ENCODE measurements at places on chromosomes 16 and 17.

- DNase-seq: no peak
Observed at GRCh38 chr17:32558326-32558955, 71.6 kb downstream of the CDK5R1 start.

DNA sequence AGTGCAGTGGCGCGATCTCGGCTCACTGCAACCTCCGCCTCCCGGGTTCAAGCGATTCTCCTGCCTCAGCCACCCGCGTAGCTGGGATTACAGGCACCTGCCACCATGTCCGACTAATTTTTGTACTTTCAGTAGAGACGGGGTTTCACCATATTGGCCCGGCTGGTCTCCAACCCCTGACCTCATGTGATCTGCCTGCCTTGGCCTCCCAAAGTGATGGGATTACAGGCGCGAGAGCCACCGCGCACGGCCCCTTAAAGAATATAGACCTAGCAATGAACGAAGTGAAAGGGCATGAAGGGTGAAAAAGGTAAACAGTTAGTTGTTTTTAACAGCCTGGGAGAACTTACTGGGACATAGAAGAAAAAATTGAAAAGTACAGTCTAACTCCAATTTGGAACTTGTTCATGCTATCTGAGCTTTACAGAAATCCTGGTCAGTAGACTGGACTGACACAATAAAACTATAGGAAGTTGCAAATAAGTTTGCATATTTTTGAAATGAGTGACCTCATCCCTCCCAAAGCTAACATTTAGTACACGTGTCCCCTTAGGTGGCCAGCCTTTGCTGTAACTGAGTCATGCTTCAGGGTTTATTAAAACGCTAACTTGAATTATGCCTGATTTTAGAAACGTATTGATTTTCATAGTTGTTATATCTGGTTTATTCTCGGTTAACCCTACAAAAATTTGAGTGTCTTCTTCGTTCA lies 1.8 kb downstream of the COG1 start:
- DNase-seq: peak; percentile 74

DNA sequence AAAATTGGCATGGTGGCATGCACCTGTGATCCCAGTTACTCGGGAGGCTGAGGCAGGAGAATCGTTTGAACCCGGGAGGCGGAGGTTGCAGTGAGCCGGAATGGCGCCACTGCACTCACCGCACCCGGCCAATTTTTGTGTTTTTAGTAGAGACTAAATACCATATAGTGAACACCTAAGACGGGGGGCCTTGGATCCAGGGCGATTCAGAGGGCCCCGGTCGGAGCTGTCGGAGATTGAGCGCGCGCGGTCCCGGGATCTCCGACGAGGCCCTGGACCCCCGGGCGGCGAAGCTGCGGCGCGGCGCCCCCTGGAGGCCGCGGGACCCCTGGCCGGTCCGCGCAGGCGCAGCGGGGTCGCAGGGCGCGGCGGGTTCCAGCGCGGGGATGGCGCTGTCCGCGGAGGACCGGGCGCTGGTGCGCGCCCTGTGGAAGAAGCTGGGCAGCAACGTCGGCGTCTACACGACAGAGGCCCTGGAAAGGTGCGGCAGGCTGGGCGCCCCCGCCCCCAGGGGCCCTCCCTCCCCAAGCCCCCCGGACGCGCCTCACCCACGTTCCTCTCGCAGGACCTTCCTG lies at the start of gene HBQ1:
Gene HBQ1, plus strand, starts transcription at position 359 of the 575 bp plus-strand sequence. Its CDS starts 28 bp downstream, at position 387.
- DNase-seq: no peak

GRCh38 chr17:83149029-83149725 lies 69.8 kb downstream of the METRNL start:
- no peak for DNase-seq

Data from fibroblast of lung (primary cell).